RWPE1 (cell line): ENCODE measurements at places on chromosomes 5 and 9.
A peak's percentile ranks its signal among the peaks of the same experiment; 100 is the strongest.

GRCh38 chr5:154526231-154527226 lies 48.5 kb upstream of the HAND1 start:
- DNase-seq, result no peak

DNA sequence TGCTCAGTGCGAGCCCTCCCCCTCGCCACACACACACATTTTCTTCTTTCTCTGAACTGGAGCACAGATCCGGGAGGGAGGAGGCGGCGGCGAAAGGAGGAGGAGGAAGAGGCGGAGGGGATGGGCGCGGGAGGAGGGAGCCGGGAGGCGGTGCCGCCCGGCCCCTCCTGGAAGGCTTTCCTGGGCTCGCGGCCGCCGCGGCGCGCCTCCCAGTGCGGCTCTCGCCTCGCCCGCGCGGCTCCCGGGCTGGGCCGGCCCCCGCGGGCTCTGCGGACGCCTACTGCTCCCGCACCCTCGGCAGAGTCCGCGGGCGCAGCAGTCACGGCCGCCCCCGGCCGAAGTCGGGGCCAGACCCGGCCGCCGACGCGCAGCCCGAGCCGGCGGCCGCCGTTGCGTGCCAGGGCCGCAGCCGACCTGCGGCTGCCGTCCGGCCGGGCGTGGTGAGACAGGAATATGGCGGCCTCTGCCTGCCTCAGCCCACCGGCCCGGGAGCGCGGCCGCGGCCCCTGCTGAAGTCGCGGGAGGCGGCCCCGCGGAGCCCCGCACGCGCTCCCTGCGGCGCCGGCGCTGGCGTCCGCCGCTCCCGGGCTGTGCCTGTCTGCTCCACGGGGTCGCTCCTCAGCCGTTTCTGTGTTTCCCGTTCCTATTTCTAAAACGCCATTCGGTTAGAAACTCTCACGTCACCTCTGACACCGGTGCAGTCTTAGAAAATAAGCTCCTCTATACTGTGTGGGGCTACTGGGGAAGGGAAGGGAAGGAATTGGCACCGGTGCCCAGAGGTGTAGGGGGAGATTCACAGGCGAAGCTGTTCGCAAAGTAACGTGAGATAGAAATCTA lies 500 bp upstream of the GNAQ start:
- DNase-seq, result peak; percentile 86

DNA sequence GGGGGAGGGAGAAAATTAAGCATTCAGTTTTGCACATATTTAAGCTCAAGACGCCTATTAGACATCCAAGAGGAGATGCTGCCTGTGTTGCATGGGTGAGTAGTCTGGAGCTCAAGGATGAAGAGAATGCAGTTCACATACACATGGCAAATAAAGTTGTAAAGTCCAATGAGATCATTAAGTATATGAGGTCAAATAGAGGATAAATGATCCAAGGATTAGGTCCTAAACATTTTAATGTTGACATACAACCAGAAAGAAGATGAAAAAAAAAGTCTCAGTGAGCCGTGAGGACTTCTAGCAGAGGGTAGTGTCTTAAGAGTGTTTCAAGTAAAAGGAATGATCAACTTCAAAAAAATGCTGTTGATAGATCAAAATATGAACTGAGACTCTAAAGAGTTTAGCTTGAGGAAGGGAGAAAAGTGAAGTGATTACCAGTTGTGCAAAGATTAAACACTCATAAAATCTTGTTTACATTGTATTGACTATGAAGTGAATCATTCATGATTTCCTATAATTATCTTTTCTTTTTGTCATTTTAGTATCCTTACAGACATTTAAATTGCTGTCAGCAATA lies 251.8 kb downstream of the ZNF608 start:
- no peak for DNase-seq

GRCh38 chr9:107467416-107467815 lies 22.2 kb downstream of the KLF4 start:
- no peak for DNase-seq

- DNase-seq, result peak; percentile 49
Observed at GRCh38 chr5:83711982-83712601, 8.6 kb downstream of the HAPLN1 start.

DNA sequence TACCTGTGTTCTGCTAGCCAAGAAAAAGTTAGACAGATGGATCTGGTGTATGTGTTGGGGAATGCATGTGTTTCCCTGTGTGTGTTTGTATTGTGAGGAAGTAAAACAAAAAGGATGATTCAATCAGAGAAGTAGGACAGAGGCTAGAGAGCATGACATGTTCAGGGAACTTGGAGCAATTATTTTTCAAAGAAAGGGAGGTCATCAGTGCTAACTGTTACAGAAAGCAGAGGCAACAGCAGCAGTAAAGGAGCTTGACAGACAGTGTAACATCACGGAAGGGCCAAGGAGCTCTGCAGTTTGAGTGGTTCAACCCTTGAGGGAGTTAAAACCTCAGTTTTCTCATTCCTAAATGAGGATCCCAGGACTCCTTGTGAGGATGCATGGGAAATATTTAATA lies 13.2 kb downstream of the SPINK1 start:
- DNase-seq, result no peak

DNA sequence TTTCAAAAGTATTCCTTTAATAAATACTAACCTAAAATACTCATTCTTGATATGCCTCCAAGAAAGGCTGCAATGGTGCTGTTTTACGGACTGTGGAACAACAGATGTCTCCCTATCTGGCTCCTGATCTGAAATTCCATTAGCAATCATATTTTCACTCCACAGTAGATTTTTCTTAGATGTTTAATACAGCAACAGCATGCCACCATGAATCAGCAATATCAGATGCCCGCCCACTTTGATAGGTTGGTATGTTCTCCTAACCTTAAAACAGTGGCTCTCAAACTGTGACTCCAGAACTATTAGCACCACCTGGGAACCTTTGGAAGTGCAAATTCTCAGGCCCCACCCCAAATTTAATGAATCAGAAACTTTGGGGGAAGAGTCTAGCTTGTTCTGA lies 110.2 kb downstream of the MLLT3 start:
- no peak for DNase-seq

GRCh38 chr5:170861917-170862766 lies at the start of gene RANBP17:
Gene RANBP17 (plus strand): TSS chr5:170862018.
- DNase-seq, result peak; percentile 63

GRCh38 chr5:133907075-133907474 lies 61.4 kb downstream of the C5orf15 start:
- no peak for DNase-seq

GRCh38 chr9:86324308-86324707 lies 29.9 kb downstream of the TUT7 start:
- no peak for DNase-seq

DNA sequence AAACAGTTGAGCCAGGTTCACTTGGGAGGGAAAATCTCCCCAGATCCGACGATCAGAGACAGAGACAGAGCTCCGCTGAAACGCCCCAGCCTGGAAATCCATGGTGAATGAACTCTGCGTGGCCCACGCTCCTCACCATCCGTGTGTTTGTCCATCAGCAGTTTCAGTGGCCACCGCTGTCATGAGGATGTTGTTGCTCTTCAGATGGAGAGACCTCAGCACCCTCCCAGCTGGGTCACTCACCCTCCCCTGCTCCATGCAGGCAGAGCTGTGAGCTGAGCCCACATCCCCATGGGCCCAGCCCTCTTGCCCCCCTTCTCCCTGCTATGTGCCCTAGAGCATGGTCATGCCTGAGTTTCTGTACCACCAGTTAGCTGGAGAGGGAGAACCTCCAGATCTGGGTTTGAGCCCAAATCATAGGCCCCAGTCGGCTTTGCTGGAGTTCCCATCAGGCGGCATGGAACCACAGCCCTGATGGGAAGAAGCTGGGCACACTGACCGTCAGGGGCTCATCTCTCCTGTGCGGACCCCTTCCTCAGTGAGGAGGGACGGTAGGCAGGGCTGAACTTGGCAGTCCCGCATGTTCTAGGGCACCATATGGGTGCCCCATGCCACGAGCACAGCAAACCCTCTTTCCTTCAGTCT lies 154.4 kb upstream of the COL5A1 start:
- no peak for DNase-seq

DNA sequence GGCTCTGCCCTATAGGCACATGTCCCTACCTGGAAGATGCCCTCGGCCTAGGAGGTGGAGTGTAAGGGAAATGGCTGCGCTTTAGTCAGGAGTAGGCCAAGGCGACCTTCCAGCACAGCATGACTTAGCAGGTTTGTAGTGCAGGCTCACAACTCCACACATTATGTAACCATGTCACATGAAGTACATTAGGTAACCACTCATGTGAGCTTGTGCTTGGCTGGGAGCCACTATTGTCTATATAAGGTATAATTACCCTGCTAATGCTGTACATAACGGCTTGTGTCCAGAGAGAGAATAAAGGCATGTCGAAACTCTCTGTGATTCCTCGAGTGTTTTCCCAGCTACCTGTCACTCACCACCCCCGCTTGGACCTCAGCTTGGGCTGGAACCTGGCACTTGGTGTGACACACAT lies 74.9 kb downstream of the CAMK4 start:
- DNase-seq, result no peak

GRCh38 chr9:136571531-136571930 lies 25.7 kb upstream of the NOTCH1 start:
- DNase-seq, result no peak

- no peak for DNase-seq
Observed at GRCh38 chr5:132209131-132209530, 18.5 kb downstream of the P4HA2 start.

DNA sequence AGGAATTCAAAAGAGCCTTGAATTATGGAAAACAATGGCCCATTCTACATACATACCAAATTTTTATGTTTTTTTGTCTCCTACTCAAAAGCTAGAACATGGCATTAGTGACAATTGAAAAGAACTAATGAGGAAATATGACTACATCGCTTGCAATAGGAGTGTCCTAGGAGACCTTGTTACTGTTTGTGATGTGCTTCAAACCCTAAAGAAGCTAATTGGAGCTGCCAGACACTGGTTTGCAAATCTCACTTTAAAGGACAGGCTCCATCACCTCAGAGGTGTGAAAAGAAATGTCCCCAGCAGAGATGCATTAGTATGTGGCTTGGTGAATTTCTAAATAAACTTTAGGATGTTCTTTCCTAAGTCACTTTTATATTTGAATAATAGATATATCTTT lies 354.2 kb upstream of the EFNA5 start:
- no peak for DNase-seq

DNA sequence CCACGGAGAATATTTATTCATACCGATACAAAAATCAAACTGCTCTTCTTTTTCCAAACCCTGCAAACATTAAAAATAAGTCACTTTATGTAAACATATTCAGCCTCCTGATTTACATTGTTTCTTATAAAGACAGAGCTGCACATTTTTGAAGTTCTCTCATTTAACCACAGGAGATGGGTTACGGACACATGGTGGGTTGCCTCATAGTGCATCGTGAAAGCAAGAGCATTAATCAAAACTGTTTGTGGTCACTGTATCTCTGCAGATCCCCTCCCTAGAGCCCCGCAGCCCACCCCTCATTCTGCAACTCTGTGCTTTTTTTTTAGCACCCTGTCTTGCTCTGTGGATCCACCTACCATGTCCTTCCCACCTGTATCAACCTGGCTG lies 43.3 kb upstream of the EQTN start:
- no peak for DNase-seq

DNA sequence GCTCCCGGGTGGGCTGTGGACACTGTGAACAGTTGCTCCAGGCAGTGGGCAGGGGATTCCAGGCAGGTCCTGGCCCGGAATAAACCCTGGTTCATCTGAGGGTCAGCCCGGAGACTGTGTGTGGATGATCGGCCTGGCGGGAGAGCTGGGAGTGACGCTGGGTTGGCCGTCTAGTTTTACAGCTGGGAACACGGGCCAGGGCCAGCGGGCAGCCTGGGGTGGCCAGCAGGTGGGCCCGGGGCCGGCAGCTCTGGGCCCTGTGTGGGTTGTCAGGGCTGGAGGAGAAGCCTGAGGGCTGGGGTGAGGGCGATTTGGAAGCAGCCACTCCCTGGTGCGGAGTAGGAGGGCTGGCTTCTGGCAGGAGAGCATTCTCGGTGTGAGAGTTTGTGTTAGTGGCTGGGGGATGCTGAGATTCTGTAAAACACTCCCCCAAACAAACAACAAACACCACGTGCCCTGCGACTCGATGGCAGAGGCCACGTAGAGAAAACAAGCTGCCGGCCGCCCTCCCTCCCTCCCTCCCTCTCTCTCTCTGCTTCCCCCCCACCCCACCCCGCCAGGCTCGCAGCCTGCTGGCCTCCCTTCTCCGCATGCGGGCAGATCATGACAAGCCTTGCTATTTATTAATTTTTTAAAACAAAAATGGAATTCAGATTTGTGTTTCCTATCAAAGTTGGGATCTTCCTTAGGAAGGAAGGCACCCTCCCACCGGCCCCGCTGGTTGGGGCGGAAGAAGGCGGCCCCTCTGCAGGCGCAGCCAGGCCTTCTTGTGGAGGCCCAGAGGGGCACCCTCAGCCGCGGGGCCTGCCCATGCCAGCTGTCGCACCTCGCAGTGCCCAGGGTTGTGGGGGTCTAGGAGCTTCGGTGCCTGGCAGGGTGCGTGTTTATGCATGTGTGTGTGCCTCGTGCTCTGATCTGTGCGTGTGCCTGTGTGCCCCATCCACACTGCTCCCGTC lies 49.5 kb downstream of the RXRA start:
- no peak for DNase-seq

GRCh38 chr5:17670353-17670752 lies 36.1 kb downstream of the TAF11L14 start:
- DNase-seq, result no peak

- no peak for DNase-seq
Observed at GRCh38 chr9:124214596-124215367, 43.0 kb upstream of the NEK6 start.

- no peak for DNase-seq
Observed at GRCh38 chr5:116386633-116387032, 188.0 kb downstream of the SEMA6A start.

- DNase-seq, result no peak
Observed at GRCh38 chr5:112348387-112348786, 70.7 kb downstream of the EPB41L4A start.

DNA sequence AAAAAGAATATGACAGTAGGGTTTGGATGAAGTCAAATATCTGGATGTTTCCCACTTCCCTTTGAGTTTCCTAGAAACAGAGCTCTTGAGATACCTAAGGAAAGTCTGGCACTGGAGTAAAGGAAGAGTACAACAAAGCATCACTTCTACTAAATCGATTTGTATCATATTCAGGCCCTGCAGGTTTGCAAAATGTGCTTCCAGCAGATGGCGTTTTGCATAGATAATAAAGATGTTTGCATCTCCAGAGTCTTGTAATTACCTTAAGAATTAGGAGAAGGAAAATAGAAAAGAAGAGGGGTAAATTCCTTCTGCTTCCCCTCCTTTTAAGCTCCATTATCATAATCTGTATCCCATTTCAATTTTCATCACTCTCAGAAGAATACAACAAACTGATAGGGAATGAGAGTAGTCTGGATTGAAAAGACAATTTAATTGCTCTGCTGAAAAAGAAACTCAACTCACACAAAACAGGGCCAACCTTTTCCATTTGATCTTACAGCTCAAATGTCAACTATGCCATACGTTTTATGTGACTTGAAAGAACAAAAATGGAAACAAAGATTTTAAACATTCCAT lies 380.4 kb downstream of the PTPRD start:
- DNase-seq, result no peak

- DNase-seq, result no peak
Observed at GRCh38 chr5:5158472-5158895, 18.4 kb downstream of the ADAMTS16 start.
